ENCODE measurements at places on chromosomes 6 and 20. TPM values are rescaled to one million over a fixed set of nuclear protein-coding genes. Genes with fewer than 3 reads are reported as not detected.

DNA sequence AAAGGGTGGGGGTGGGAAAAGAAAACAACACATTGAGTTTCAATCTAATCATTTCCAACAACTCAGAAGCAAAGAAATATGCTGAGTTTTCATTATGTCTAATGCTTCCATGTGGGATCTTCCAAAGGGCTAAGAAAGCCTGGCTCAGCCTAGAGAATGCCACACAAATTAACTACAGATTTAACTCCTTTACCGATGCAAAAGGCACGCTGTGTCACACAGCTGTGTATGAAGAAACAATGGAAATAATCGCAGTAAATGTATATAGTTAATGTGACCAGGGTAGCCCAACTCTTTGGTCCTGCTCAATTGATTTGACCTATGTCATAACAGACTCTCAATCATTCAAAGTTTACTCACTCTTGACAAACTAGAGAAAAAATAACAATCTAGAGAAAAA lies 17.8 kb downstream of the B4GALT5 start:
- no peak for DNase-seq

RBPJL gene
- total RNA-seq = not detected

CLDN20 gene
- total RNA-seq = not detected

GRCh38 chr6:83884523-83884922 lies 25.0 kb downstream of the CYB5R4 start:
- DNase-seq = no peak

DNA sequence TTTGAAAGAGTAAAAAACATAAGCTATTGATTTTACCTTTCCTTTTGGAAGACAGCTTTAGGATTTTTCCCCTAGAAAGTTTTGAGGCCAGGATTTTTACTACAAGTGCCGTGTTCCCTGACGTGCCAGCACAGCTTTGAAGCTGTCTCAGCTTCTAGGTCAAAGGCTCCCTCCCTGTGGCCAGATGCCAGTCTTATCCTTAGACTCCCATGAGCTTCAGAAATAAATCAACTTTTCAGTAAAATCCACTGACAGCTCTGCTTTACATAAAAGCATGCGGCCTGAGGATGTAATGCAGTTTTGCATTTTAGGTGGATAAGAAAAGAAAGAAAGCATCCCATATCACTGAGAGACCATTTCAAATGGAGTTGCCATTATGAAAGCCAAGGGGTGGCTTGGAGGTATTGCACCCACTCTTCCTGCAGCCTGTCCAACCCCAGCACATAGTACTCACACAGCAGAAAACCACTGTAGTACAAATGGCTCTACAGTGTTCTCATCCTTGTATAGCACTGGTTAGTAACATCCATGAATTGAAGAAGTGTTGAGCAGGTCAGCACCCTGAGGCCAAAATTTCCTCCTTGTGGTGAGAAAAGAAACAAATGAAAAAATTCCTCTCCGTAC lies 15.2 kb upstream of the ATXN1 start:
- no peak for DNase-seq

- no peak for DNase-seq
Measured at GRCh38 chr6:91523511-91523910, 936.6 kb upstream of the MAP3K7 start.

DNA sequence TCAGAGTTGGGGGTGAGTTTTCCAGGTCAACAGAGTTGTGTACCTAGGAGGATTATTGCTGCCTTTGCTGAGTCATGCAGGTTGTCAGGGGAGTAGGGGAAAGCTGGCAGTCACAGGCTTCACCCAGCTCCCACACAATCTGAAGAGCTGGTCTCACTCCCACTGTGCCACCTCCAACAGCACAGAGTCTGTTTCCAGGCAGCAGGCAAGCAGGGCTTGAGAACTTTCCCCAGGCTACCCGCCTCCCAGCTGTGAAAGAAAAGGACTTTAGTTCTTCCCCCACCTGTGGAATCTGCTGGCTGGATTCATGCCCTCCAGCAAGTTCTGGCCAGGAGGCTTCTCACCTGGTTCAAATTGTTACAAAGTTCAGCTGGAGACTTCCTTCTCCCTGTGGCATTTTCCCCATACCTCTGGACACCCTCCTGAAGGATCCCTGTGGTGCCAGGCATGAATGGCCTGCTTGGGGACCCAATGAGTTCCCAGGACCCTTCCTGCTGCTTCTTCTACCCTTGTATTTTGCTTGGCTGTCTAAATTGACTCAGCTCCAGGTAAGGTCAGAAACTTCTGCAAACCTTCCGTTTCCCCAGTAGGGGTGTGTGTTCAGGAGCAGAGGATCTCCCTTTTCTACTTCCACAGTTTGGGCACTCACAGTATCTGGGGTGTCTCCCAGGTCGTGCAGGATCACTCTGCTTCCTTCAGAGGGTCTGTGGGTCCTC lies 378.1 kb upstream of the MAN1A1 start:
- no peak for DNase-seq

MYH7B gene
- not detected for total RNA-seq

DNA sequence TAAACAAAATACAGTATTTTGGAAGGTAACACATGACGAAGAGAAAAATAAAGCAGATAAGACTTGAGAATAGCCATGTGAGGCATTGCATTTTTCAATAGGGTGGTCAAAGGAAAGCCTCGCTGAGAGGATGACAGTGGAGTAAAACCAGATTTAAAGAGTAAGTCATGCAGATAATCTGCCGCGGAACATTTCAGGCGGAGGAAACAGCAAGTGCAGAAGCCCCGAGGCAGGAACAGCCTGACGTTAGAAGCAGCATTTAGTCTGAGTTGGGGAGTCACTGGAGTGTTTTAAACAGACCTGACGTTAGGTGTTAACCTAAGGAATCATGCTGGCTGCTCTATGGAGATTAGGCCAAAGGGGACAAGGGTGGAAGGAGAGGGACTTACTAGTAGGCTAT lies 65.0 kb upstream of the VSTM2L start:
- no peak for DNase-seq

- DNase-seq = no peak
Measured at GRCh38 chr6:35081426-35081851, 59.7 kb downstream of the TCP11 start.

DNA sequence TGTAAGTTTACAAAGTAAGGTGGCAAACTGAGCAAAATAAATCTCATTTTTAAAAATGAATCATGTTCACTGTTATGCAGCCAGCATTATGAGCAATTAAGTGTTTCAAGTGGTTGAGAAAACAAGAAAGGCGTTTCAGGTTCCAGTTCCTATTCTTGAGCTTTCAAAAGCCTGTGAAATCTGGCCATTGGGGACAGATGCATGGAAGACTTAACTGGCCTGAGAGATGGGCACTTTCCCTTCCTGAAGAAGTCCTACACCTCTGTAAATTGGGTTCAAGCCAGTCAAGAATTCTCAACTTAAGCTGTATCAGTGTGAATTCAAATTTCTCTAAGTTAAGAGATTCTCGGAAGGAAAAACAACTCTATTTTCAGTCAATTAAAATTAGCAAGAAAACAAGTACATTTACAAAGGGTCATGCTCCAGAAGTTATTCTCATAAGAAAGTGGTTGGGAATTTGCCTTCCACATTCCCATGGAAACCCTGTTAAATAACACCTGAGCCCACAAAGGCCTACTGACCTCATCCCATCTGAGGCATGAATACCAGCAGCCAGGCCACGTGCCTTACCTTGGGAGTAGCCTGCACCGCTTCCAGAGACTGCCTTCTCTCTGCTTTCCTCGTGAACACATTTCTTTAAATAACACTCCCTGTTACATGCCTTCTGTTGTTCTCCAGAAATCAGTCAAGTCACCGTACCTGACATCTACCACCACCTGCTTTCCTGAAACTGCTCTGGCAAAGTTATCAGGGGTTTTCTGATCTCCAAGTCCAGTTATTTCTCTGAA lies 19.4 kb downstream of the MAP3K5 start:
- DNase-seq = no peak

SCAND1 gene
- 44.8 TPM for total RNA-seq

DNA sequence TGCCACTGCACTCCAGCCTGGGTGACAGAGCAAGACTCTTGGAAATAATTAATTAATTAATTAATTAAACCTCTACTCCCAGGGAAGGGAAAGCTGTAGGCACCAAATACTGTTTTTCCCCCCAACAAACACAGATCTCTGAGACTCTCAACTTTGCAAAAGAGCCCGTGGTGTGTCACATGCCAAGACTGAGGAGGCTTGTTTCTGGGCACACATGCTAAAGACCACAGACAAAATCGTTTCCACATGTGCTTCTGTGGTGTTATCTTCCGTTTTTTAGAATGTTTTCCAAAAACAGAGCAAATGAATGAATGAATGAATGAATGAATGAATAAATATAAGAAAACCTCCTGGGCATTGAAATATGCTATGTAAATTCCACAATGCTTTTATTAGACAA lies 55.6 kb upstream of the ATXN1 start:
- no peak for DNase-seq

GRCh38 chr6:26025047-26025893 lies 62.0 kb upstream of the HFE start:
- no peak for DNase-seq

DNA sequence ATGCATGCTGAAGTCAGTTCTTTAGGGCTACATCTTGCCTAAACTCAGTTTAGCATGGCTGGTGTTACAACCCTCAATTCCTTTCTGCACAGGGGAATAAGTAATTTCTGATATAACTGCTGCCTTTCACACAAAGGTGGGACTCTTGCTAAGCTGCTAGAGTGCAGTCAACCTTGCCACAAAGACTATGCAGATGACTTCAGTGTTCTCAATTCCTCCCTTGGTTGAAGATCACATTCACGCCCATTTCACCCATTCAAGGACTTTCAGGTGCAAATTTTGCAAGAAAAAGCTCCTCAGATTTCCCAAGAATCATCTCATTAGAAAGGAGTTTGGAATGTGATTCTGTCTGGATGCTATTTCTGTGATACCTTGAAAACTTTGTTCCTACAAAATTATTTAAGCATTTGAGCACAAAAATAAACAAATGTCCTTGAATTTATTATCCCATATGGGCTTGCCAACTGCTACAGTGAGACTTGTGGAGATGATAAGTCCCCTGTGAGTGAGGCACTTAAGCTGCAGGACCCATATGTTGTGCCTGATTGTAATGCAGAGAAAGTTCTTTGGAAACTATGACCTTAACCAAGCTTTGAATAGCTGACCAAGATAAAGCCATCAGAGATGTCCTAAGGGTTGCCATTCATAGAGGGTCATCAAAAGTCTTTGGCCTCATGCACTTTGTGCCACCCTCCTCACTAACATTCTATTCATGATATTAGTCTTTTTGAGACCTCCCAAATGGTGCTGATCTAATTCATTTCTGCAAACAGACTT lies 111.8 kb downstream of the PLCB4 start:
- no peak for DNase-seq

CHRNA4 gene
- not detected for total RNA-seq

- no peak for DNase-seq
Measured at GRCh38 chr6:65790666-65791065, 83.6 kb upstream of the EYS start.

Data from natural killer cell treated with Interleukin-12 subunit alpha and Interleukin-12 subunit beta and Interleukin-15 and Interleukin-18, amount 100 ng/mL, for 72 hours (primary cell).